Lung microvascular endothelial cell (primary cell): ENCODE measurements at places on chromosomes 4 and X. TPM values are rescaled to one million over a fixed set of nuclear protein-coding genes. Genes with fewer than 3 reads are reported as not detected.

TMEM255A gene
- total RNA-seq, result not detected in 2 replicates

PAGE5 gene
- not detected in 2 replicates for total RNA-seq

PAK3 gene
- 0.65 and 2.2 TPM in 2 replicates for total RNA-seq

MOSPD2 gene
- total RNA-seq, result 5.4 and 6.9 TPM in 2 replicates

LRAT gene
- not detected in 2 replicates for total RNA-seq

NHS gene
- under 0.01 TPM in 2 replicates for total RNA-seq

PAPSS1 gene
- 19.8 and 37.7 TPM in 2 replicates for total RNA-seq

GAGE12H gene
- not detected in 2 replicates for total RNA-seq

BMX gene
- 81.9 and 208 TPM in 2 replicates for total RNA-seq

MAGED4 gene
- total RNA-seq, result 19.8 and 38.9 TPM in 2 replicates

ZAR1 gene
- total RNA-seq, result not detected in 2 replicates

PF4V1 gene
- total RNA-seq, result not detected in 2 replicates

ABLIM2 gene
- 1.1 and 5.2 TPM in 2 replicates for total RNA-seq

HAND2 gene
- total RNA-seq, result not detected in 2 replicates

MAPK10 gene
- total RNA-seq, result under 0.01 TPM in 2 replicates

SYTL4 gene
- total RNA-seq, result 18.1 and 51.4 TPM in 2 replicates

UTP3 gene
- 10.7 and 15.5 TPM in 2 replicates for total RNA-seq

LUZP4 gene
- total RNA-seq, result not detected in 2 replicates

CT45A10 gene
- not detected in 2 replicates for total RNA-seq

TRIM61 gene
- not detected in 2 replicates for total RNA-seq

RS1 gene
- not detected in 2 replicates for total RNA-seq

ARHGAP4 gene
- 2.8 and 5.2 TPM in 2 replicates for total RNA-seq

PDGFC gene
- 15.3 and 38.1 TPM in 2 replicates for total RNA-seq

H2BW2 gene
- total RNA-seq, result not detected in 2 replicates

MAGEA1 gene
- not detected in 2 replicates for total RNA-seq

HEPH gene
- 1.4 and 2.4 TPM in 2 replicates for total RNA-seq

ZNF674 gene
- total RNA-seq, result 3.1 and 4.0 TPM in 2 replicates

NSDHL gene
- total RNA-seq, result 13.7 and 14.2 TPM in 2 replicates

TMSB4X gene
- 18,253 and 26,169 TPM in 2 replicates for total RNA-seq

MAGEE1 gene
- total RNA-seq, result 0.44 and 0.60 TPM in 2 replicates

TCP11X2 gene
- not detected in 2 replicates for total RNA-seq

PLP1 gene
- total RNA-seq, result 0.65 TPM in 1 of 2 replicates, not detected in the other

ARHGAP10 gene
- 4.8 and 8.9 TPM in 2 replicates for total RNA-seq

SLC6A14 gene
- total RNA-seq, result not detected in 2 replicates

TENM3 gene
- 21.4 and 45.4 TPM in 2 replicates for total RNA-seq

CFAP47 gene
- not detected in 2 replicates for total RNA-seq

ALAS2 gene
- total RNA-seq, result not detected in 2 replicates

PRKX gene
- 17.9 and 22.8 TPM in 2 replicates for total RNA-seq

MAGEC2 gene
- not detected in 2 replicates for total RNA-seq

NPY2R gene
- not detected in 2 replicates for total RNA-seq

TMPRSS11F gene
- total RNA-seq, result not detected in 2 replicates

BTC gene
- total RNA-seq, result not detected in 2 replicates

CT55 gene
- total RNA-seq, result not detected in 2 replicates

XAGE1A gene
- total RNA-seq, result not detected in 2 replicates

TMPRSS11B gene
- not detected in 2 replicates for total RNA-seq

PDE5A gene
- 2.6 and 3.3 TPM in 2 replicates for total RNA-seq

ANXA3 gene
- total RNA-seq, result 23.8 and 49.9 TPM in 2 replicates

CDKL2 gene
- under 0.01 TPM in 2 replicates for total RNA-seq

OTUD6A gene
- not detected in 2 replicates for total RNA-seq

MUC7 gene
- not detected in 2 replicates for total RNA-seq
